ENCODE measurements at places on chromosomes 12 and 14.

DNA sequence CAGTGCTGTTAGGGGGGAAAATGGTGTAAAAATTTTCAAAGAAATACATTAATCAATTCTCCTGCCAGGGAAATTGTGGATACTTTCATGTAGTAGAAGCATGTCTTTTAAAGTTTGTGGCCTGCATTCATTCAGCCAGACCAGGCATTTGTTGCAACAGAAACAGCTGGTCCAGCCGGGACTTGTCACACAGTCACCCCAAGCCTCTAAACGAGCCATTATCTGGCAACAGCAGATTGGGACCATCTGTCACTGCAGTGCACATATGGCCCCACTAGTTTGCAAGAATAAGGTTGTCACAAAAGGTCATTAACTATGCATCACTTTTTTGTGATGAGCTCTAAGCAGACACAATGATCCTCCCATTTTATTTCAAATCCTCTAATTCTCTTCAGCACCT lies 193.9 kb downstream of the PHLDA1 start:
- no peak for DNase-seq

GRCh38 chr14:81222691-81223090 lies 1.9 kb upstream of the GTF2A1 start:
- no peak for DNase-seq

- DNase-seq: no peak
These were observed 46.5 kb downstream of the TEAD4 start for GRCh38 chr12:3005736-3006135.

DNA sequence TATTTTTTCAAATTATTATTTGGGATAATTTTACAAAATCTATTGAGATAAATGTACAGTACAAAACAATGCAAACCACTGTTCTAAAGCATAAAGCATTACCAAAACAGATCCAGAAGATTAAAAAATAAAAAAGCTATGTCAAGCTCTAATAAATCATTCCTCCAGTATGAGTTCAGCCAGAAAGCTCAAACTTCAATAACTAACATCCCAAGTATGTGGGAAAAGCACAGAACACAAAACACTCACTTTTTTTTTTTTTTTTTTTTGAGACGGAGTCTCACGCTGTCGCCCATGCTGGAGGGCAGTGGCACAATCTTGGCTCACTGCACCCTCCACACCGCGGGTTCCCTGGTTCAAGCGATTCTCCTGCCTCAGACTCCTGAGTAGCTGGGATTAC lies 11.3 kb downstream of the SAV1 start:
- DNase-seq: no peak

DNA sequence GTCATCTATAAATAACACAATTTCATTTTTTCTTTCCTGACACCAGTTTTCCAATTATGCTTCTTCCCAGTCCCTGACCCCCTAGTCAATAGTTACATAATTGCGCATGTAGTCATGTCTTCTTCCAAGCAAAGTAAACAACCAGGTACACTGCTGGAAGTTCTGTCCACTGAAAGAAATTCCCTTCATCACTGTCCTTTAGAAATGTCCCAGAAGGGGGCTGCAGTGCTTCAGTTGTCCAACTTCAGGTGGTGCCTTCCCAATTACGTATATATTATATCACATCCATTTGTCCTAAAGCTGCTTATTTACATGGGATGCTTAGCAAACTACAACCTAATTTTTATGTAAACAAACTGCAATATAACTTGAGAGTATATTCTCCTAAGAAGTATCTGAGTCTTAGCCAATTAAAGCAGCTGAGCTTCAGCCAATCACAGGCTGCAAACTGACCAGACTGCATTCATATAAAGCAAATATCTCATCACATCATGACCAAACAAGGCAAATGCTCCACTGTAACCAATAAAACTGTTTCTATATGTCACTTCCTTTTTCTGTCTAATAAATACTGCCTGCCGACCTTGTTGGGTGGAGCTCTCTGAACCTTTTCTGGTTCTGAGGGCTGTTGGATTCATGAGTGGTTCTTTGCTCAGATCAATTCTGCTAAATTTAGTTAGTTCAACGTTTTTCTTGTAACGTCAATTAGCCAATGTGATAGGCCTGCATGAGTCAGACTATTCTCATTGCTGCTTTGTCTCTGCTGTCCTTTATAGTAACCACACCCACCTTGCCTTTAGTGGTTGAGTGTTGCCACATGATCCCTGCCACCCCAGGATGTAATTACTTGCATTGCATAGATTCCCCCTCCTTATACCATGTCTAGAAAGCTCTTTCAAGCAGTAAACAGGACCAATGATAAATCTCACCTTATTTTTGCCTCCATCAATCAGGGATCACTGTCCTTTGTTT lies 239.3 kb downstream of the ALG10B start:
- DNase-seq: no peak

- no peak for DNase-seq
These were observed at the start of gene PPP1R1A for GRCh38 chr12:54588110-54588889. TSS of gene PPP1R1A (minus strand) at chr12:54588659. CDS start at chr12:54588488, 171 bp downstream.

DNA sequence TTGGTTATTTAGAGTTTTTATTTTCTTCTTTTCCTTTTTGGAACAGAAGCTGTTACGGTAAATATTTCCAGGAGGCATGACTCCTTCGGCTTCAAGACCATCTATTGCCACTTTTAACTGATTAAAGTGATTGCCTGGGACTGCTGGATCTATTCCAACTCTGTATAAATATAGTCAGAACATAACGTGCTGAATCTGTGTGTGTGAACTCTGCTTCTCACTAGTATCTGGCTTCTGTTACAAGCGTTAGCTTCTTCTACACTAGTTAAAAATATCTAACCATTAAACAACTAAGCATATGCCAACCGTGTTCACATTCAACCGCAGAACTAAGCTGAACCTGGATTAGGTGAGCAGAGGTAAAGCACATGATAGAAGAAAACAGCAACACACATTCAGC lies 49.0 kb downstream of the TMTC1 start:
- no peak for DNase-seq

All from vagina (tissue), 2 donors.